Stimulated activated CD8-positive, alpha-beta memory T cell treated with anti-CD3 and anti-CD28 coated beads, Interleukin-15, amount 100 ng/mL, for 48 hours (primary cell): ENCODE measurements at places on chromosomes 16 and 17.

- no peak for DNase-seq
These were observed 11.9 kb upstream of the HOXB2 start for GRCh38 chr17:48556576-48557401.

DNA sequence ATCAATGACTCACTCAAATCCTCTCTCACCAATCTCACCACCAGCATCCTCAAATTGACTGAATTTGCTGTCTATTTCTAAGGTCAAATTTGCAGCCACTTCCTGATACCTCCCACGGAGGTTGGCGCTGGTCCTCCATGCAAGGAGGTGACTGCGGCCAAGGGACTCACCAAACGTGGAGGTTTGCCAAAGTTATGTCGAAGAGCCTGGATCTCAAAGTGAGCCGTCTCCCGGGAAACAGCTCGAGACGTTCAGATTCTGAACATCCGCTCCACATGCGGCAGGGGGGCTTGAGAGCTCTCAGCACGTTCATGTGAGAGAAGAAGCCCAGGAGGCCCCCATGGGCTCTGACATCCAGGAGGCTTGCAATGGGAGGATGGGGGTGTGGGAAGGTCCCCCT lies 22.6 kb downstream of the LGALS3BP start:
- no peak for DNase-seq

GRCh38 chr16:89907055-89907814 lies 11.4 kb upstream of the MC1R start:
- no peak for DNase-seq

DNA sequence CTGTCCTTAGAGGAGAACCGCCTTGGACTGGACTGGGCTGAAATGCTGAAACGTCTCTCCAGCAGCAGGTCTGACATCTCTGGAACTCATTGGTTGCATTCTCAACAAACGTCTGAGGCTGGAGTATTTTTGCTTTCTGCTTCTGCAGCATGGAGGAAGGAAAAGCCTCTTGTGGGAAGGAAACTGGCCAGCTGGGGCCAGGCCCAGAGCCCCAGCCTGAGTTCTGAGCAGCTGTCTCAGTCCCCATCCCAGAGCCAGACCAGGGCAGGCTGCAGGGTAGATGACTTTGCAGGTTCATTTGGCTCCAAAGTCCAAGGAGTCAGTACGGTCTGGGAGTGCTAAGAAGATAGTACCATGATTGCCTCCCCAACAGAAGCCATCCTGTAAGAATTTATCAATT lies 18.3 kb downstream of the TEKT3 start:
- no peak for DNase-seq

- no peak for DNase-seq
These were observed 28.9 kb downstream of the COX10 start for GRCh38 chr17:14098246-14098645.

GRCh38 chr16:80738521-80738920 lies 65.9 kb downstream of the CDYL2 start:
- no peak for DNase-seq

- no peak for DNase-seq
These were observed 7.3 kb downstream of the GJD3 start for GRCh38 chr17:40356990-40357881.

- no peak for DNase-seq
These were observed 393.2 kb upstream of the PMFBP1 start for GRCh38 chr16:72565106-72565505.

GRCh38 chr17:2085648-2085949 lies 30.7 kb downstream of the HIC1 start:
- DNase-seq: no peak

DNA sequence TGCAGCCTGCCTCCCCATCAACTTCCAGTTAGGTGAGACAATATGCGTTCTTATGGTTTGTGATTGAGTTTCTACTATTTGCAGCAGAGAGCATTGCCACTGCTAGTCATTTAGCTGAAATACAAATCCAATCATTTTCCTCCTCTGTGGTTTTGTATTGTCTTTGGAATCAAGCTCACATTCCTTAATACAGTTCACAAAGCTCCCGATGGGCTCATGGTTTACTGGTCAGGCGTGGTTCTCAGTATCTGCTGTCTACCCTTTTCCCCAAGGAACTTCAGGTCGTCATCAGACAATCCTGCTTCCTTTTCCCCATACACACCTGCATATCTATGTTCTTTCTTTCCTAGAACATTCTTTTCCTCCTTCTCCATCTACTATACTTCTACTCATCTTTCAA lies 69.6 kb upstream of the GAS7 start:
- DNase-seq: no peak

- peak; percentile 87 for DNase-seq
These were observed at the start of gene ZNF747 for GRCh38 chr16:30534368-30535105. Gene ZNF747, minus strand, starts transcription at chr16:30534858. Its CDS starts 179 bp downstream, at chr16:30534679.

GRCh38 chr17:69608808-69609472 lies 194.4 kb downstream of the MAP2K6 start:
- DNase-seq: no peak

DNA sequence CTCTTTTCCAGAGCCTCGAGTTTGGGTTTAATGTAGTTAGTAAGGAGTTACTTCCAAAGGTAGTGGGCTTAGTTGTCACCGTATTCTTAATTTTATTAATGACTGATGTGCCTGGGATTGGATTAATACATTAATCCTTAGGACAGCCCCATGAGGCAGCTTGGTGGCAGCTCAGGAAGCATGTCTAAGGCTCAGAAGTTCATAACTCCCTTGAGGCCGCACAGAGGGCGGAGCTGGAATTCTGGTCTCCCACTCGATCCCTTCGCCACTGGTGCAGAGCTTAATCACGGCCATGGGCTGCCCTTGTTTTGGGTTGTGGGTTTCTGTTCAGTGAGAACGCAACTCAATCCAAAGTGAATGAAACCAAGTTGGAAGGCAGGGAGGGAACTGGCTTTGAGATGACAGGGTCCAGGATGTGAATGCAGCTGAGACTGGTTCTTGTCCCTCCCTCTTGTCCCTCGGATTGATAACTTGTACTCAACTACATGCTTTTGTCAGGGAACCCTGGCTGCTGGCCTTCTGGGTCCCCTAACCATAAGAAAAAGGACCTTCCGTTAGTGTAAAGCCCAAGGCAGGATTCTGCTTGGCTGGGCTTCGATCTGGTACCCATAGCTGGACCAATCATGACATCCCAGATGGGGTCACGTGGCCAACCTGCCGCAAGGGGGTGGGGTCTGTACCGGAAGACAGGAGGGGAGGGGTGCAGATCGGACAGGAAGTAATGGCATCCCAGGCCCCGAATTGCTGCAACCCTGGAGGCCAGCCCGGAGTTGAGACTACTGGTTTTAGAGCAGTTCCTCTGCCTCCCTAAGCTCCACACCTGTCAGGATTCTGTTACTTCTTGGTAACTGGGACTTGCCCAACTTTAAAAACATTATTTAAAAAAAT lies 45.4 kb downstream of the SNX20 start:
- DNase-seq: peak; percentile 16

DNA sequence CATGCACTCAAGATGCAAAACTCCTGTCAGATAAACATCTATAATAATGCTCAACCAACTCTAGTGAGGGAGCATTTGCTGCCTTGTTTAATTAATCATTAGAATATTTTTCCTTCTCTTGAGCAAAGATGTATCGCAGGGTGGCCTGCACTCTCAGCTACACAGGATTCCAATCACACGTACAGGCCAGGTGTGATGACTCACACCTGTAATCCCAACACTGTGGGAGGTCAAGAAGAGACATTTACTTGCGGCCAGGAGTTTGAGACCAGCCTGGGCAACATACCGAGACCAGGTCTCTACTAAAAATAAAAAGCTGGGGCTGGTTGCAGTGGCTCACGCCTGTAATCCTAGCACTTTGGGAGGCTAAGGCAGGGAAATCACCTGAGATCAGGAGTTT lies 49.1 kb downstream of the ARHGAP17 start:
- DNase-seq: no peak

DNA sequence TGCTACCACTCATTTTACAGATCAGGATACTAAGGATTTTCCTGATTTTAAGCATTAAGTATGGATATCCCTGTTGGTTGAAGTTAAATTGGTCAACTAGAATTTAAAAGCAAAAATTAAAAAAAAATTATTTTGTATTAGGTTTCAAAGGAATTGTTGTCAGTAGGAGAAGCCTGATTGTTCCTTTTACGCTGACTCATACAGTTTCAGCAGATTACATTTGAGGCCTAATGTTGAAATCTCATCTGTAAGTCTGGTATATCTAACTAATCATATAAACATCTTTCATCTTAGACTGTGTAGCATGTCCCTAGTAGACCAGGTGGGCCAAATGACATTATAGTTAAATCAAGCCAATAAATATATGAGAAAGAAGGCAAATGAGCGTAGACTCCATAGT lies 83.5 kb downstream of the FTO start:
- no peak for DNase-seq

- no peak for DNase-seq
These were observed 3.9 kb downstream of the ASB16 start for GRCh38 chr17:44174427-44174826.

GRCh38 chr16:11602321-11602720 lies 15.6 kb upstream of the LITAF start:
- DNase-seq: no peak

DNA sequence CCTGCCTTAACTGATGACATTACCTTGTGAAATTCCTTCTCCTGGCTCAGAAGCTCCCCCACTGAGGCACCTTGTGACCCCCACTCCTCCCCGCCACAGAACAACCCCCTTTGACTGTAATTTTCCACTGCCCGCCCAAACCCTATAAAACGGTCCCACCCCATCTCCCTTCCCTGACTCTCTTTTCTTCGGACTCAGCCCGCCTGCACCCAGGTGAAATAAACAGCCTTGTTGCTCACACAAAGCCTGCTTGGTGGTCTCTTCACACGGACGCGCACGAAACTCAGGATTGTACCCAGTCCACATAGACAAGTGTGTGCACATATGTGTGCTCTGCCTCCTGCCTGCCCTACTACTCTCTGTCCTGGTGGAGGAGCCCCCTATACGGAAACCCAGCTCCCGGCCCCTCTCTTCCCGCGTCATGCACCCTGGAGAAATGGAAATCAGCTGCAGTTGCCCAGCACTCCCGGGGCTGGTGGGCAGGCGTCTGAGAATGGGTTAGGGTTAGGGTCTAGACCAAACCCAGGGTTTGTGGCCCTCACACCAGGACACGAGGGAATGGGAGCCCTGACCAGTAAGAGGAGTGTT lies 2.4 kb upstream of the RHBDF1 start:
- DNase-seq: no peak

- DNase-seq: no peak
These were observed 2.7 kb upstream of the RRAD start for GRCh38 chr16:66927918-66928649.

DNA sequence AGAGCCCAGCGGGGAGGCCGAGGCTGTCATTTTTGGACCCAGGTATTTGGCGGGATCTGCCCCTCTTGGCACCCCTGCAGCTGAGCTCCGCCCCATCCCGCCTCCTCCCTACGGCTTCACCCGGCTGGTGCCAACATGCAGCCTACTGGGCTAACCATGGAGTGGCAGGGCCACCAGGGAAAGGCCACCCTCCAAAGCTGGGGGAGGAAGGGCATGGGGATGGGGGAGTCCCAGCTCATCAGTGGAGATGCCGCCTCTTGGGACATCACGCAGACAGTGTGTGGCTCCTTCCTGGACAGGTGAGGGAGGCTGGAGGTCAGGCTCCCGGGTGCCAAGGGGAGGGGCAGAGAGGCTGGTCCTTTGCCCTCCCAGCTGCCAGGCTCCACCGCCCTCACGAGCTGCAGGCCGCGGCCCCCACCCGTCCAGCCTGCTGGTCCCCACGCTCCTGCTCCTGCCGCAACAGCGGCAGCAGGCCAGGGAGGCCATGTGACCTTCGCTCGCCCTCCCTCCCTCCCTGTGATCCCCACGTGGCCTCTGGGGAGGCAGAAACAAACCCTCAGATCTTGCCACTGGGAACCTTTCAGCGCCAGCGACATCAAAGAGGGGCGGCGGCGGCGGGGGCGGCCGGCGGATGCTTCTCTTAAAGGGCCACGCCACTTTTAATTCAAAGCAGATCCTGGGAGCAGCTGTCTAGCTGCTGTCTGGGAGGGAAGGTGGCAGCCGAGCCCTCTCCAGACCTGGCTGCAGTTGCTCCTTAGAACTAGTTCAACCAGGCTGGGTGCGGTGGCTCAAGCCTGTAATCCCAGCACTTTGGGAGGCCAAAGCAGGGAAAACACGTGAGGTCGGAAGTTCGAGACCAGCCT lies 6.8 kb upstream of the NOTUM start:
- peak; percentile 81 for DNase-seq

GRCh38 chr17:70184770-70185169 lies 15.4 kb downstream of the KCNJ2 start:
- DNase-seq: no peak

DNA sequence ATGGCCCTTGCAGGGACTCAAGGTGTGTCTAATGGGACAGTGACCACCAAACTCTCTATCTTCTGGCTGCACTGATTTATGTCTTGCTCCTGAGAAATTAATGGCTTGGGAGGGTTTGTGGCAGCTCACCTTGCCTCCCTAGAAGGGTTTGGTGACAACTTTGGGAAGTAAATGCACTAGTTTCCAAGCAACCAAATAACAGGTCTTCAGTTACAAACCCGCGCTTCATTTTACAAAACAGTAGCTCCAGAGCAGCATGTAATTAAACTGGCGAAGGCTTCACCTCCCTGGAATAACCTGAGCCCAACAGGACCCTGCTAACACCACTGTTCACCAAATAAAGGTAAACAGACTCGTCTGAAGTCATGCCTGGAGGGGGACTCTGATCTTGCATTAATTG lies 318.3 kb downstream of the SLC39A11 start:
- DNase-seq: no peak

DNA sequence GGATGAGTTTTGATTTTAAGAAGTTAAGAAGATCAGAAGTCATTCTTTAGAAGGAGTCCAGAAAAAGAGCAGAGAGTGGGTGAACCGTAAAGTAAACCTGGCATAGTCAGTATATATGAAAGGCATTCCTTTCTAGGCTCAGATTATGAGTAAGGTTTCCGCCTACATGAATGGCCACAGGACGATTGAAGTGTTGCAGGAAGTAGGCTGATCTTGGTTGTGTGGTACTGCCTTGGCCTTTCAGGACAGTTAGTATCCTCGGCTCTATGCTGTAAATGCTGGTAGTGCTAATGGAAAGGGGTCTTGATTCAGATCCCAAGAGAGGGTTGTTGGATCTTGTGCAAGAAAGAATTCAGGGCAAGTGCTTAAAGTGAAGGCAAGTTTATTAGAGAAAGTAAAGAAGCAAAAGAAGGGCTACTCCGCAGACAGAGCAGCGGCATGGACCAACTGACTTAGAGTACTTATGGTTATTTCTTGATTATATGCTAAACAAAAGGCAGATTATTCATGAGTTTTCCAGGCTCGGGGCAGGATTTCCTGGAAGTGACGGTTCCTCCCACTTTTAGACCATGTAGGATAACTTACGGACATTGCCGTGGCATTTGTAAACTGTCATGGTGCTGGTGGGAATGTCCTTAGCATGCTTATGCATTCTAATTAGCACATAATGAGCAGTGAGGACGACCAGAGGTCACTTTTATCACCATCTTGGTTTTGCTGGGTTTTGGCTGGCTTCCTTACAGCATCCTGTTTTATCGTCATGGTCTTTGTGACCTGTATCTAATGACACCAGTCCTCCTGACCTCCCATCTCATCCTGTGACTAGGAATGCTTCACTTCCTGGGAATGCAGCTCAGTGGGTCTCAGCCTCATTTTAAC lies 164.8 kb downstream of the SNX29 start:
- DNase-seq: no peak

DNA sequence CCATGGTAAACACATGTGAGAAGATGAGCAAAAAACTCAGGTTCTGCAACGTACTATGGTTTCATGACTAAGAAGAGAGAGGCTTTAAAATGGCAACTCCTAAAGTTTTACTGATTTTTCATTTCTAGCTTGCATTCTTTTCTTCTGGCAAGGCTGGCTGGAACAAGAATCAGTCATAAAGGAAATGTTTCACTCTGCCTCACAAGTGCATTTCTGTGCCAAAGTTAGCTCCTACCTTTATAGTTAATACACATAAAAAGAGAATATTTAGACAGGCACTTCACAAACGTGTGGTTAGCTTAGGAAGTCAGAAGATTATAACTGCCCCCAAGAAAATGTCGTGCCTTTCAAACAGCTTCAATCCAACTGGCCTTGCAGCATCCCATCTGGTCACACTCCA lies 417.1 kb upstream of the CDH11 start:
- no peak for DNase-seq
